ENCODE measurements at places on chromosomes 1 and 21.

DNA sequence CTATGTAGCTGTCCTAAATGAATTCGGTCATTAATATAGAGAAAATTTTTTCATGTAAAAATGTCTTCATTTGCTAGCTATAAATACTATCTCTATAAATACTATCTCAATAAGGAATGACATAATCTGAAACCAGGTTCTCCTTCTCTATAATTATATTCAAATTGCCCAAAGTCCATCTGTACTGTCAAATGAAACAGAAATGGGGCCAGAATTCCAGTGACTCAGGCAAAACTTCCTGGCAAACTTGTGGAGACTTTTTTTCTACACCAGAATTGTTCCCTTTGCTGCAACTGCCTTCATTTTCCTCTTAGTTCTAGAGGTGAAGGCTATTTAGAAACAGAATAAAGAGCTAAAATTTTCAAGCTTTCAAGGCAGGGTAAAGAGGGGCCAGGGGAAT is 152.5 kb downstream of the KCNH1 start:
- DNase-seq, result no peak

- peak; percentile 98 for DNase-seq
Observed at GRCh38 chr21:42496120-42496838, at the start of gene RSPH1. Gene RSPH1, minus strand, starts transcription at chr21:42496224. Its CDS starts 38 bp downstream, at chr21:42496186.

GRCh38 chr1:202745323-202745888 is 35.2 kb upstream of the SYT2 start:
- DNase-seq, result no peak

DNA sequence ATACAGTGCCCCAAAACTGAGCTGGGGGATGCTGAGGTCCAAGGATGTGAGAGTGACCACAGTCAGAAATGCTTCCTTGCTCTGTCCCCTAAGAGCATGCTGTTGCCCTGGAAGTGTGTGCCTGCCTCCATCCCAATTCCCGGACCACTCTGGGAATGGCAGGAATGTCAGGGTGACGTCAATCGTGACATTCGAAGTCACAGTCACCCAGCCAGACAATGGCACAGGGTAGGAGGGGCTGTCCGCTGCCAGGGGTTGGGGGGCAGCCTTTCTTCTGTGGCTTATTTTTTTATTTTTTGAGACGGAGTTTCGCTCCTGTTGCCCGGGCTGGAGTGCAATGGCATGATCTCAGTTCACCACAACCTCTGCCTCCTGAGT is 22.3 kb downstream of the MEF2D start:
- no peak for DNase-seq

- no peak for DNase-seq
Observed at GRCh38 chr1:52153010-52153409, 11.1 kb downstream of the ZFYVE9 start.

DNA sequence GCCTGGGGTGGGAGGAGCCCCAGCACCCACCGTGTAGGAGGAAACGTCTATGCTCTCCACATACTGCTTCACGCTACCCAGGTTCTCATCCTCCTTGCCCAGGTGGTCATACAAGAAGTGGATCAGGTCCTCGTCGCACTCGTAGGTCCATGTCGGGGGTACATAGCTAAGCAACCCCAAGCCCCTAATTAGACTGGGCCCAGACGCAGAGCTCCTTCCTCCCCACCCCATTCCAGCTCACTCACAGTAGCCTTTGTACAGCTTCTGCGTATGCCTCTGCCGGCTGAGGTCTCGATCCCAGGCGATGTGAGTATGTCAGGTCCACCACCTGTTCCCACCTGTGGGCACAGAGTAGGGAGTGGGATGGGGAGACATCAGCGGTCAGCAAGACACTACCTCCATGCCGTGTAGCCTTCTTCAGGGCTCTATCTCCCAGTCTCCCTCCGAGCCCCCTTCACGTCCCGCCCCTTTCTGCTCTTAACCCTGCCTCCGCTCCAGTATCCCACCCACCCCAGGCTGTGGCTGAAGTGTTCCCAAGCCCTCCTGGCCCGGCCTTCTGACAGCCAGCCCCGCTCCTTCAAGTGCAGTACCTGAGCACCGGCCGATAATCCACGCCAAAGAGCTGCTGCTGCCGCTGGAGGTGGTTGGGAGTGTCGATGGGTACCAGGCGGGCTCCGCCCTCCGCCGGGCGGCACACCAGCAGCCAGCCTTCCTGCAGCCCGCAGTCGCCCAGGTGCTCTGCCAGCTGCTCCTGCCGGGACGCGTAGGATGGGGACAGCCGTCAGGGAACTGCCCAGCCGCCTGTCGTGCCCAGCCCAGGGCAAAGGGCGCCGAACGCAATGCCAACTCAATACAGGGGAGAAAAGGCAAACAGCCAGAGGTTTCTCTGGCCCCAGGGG is 919 bp downstream of the HECTD3 start:
- peak; percentile 32 for DNase-seq

- DNase-seq, result no peak
Observed at GRCh38 chr1:43539726-43540434, 9.2 kb downstream of the PTPRF start.

- DNase-seq, result no peak
Observed at GRCh38 chr1:107633596-107633995, 331.4 kb downstream of the VAV3 start.

DNA sequence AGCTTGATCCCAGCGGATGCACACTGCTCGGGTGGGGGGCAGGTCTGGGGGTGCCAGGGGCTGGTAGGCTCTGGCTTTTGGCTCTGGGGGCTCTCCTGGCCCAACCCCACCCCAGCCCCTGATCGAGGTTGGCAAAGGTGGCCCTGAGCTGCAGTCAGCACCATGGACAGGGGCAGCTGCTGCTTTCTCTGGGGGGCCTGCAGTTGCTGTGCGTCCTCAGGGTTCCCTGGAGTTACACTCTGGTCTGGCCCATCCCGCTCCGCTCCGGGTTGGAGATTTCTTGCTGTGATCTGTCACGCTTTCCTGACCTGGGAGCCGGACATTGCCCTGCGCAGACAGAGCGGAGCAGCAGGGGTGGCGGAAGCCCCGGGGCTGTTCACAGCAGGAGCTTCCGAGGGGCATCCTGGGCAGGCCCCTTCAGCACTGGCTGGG is 8.0 kb upstream of the PLCH2 start:
- DNase-seq, result peak; percentile 57

DNA sequence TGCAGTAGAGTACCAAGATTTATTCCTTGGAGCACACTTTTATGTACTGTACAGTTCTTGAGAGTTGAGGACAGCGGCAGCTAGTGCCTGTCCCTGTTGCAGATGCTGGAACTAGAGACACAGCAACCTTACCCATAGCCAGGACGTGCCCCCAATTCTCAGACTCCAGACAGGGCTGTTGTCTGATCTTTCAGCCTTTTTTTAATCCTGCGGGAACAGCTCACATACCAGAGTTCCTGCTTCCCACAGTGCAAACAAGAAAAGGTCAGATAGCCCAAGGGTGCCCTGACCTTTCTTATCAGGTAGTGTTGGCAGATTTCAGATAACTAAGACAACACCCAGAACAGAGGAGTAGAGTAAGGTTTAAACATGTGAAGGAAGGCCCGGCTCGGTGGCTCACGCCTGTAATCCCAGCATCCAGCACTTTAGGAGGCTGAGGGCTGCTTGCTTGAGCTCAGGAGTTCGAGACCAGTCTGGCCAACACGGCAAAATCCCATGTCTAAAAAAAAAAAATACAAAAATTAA is 78.5 kb downstream of the DOP1B start:
- DNase-seq, result no peak

DNA sequence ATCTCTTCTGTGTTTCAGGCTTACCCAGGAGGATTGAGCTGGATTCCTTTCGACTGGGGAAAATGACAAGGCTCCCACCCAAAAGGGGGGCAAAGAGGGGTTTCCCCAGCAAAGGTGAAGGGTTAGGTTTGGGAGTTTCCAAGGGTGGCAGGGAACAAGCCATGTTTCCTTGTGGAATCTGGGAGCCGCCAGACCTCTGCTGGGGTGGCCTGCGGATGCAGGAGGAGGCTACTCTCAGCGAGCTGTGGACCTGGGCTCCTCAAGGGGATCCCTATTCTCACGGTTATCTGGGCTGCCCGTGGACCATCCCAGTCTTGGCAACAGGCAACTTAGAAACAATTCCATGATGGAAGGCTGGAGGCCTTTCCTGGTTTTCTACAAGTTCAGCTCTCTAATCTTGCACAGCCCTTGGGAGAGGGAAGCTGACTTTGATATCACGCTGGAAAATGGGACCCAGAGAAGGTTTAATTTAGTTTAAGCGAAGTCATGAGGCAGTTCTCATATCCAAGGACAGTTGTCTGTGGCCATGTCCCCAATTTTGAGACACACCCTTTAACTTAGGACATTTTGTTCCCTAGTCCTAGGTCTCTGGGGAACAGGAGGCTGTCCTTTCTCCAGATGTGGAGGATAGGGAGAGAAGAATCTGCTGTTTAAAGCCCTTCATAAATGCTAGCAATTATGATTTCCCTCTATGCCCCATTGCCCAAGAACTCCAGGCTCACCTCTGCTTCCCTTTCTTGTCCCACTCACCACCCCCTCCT is 24.7 kb upstream of the STUM start:
- DNase-seq, result no peak

- DNase-seq, result no peak
Observed at GRCh38 chr1:212782422-212783154, 9.0 kb downstream of the NSL1 start.

DNA sequence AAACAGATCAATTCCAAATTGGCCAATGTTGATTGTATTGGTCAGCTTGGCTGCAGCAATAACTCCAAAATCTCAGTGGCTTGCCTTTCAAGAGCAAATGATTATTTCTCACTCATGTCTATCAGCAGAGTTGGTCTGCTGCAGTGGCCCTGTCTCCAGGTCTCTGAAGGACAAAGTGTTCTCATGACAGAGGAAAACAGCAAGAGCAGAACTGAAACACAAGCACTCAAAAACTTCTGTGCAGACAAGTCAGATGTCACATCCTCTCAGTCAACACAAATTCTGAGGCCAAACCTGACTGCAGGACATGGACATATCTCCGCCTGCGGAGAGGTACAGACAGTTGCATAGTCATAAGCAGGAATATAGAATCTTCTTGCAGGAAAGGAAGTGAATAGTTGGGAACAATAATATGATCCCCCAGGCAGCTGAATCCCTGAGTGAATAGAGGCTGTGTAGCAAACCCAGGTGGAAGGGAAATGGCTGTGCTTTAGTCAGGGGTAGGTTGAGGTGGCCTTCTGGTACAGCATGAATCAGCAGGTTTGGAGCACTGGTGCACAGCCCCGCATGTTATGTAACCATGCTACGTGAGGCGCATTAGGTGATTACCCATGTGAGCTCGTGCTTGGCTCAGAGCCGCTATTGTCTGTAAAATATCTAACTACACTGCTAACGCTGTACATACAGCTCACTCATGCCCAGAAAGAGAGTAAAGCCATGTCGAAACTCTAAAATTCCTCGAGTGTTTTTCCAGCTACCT is 17.1 kb upstream of the UBE2U start:
- DNase-seq, result no peak

GRCh38 chr1:204455831-204456145 is 38.8 kb downstream of the PIK3C2B start:
- DNase-seq, result no peak

DNA sequence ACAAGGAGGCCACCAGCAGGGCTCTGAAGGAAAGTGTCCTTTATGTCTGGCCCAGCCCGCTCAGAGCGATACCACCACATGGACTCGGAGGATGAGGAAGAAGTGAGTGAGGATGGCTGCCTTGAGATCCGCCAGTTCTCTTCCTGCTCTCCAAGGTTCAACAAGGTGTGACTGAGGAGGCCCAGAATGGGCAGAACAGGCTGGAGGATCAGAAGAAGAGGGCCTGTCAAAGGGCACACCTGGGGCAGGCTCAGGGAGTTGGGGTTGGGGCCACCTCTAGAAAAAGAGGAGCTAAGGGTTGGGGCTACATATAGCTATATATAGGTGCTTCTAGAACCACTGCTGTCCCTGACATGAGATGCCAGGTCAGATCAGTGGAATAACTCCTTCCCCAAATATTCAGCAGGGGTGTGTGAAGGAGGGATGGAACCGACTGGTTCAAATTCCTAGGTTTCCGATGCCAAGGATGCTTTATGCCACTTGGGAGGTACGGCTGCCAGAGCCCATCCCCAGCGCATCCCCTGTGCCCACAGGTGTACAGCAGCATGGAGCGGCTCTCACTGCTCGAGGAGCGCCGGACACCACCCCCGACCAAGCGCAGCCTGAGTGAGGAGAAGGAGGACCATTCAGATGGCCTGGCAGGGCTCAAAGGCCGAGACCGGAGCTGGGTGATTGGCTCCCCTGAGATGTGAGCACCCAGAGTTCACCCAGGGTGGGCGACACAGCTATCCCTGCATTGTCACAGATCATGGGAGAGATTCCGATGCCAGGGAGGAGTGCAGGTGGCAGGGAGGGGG is 102.2 kb downstream of the PIK3R3 start:
- DNase-seq, result no peak

GRCh38 chr1:112735752-112736151 is 20.6 kb upstream of the PPM1J start:
- DNase-seq, result no peak
